EH (cell line): ENCODE measurements at places on chromosomes 1 and 21.
A peak's percentile ranks its signal among the peaks of the same experiment; 100 is the strongest.

DNA sequence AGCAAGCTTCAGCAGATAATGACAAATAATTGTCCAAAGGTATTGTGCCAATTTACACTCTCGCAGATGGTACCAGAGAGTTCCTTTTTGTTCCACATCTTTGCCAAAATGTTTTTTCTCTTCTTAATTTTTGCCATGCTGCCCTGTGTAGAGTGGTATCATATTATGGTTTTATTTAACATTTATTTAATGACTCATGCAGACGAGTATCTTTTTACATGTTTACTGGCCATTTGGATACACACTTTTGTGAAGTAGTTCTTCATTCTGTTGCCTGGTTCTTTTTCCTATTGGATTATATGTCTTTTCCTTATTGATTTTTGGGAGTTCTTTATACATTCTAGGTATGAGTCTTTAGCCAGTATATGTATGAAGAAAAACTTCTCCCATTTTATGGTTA is 151.1 kb downstream of the PCNX2 start:
- DNase-seq: no peak

DNA sequence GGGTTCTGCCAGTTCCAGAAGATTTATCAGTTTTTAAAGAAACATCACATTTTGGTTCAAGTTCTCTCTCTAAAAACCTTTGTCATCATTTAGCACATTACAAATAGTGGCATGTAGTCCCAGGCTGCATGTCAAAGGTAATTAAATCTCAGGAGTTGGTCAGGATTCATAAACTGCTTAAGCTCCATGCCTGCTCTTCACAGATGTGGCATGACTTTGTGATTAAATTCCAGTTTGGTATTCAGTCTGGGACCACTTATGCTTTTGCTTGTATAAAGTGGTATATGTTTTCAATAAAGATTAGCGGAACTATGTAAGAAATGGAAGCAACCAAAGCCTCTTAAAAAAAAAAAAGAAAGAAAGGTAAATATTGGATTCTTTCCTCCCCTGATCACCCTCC is 408.0 kb downstream of the DISC1 start:
- no peak for DNase-seq

GRCh38 chr1:64340361-64340760 is 129.6 kb upstream of the CACHD1 start:
- no peak for DNase-seq

DNA sequence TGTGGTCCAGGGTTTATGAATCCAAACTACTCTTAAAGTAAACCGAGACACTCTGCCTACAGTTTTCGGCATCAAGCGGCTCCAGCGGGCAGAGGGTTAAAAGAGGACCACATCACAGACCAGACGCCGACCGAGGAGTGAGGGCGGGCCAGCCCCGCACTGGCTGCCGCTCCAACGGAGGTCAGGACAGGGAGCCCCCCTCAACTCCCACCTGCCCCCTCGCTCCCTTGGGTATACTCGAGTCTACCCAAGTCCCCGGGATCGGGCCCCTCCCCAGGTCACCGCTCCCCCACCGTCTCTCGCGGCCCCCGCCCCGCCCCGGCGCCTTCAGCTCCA is 312 bp downstream of the ARNT start:
- peak; percentile 65 for DNase-seq

DNA sequence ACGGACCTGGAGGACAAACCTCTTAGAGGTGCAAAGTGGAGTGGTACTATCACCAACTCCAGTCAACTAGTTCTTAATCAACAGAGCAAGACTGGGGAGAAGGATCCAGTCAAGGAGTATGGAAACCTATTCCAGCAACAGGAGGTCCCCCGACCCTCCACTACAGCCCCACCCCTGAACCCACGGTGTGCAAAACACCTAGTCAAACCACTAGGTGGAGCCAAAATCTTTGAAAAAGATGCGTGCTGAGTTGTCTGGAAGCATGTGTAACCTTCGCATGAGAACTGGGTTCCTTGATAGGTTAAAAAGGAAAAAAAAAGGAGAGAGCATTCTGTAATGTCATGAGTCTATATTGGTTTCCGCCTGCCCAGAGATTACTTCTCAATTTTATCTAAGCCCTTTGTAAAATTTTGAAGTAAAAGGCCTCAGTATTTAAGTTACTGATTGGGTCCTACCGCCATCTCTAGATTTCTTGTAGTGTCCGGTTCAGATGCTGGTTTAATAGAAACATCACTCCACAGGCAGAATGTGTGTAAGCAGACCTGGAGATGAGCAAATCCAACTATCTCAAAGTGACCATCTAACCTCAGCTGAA is 81.9 kb upstream of the HAO2 start:
- DNase-seq: peak; percentile 34
